IMR-90 (cell line): ENCODE measurements at places on chromosomes 16 and 17. TPM values are rescaled to one million over a fixed set of nuclear protein-coding genes. Genes with fewer than 3 reads are reported as not detected.
A peak's percentile ranks its signal among the peaks of the same experiment; 100 is the strongest.

Gene ATXN1L
- 5.2 and 5.8 TPM in 2 replicates for total RNA-seq

Gene TMEM132E
- not detected in 2 replicates for total RNA-seq

Gene FBXL16
- total RNA-seq: 0.18 and 0.56 TPM in 2 replicates

Gene TP53TG3F
- not detected in 2 replicates for total RNA-seq

DNA sequence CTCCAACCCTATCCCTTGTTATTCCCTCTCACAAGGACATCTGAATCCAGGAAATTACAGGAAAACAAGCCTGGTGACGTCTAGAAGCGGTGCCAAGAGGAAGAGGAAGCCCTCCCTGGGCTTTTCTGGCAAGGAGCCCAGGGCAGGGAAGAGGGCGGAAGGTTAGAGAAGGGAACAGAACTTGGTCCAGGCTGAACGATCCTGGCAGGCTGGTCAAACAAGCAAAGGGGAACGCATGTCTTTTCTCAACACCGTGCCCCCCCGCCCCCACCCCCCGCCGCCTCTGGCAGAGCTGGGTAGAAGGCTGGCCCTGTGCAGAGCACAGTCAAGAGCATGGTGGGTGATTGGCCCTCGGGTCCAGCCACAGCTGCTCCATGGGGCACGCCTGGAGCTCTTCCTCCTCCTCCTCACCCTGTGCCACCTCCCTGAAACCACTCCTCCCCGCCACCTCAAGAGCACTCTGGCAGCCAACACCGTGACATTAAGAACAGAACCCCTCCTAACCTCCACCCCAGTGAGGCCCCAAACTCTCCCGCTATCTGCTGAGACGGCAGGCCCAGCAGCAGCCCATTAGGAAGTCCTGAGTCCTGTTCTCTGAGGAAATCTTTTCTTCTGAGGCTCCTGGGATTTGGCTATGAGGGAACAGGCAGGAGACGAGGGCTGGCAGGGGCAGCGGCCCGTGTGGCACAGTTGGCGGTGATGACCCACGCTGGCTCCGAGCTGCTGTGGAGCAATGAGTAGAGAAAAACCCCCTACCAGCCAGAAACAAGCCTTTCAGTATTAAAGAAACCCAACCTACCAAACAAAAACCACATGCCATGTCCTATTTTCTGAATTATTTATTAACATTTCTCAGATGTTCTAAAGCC is 7.3 kb downstream of the C16orf86 start:
- no peaks in the 10 kb centered on the region for H3K27me3 ChIP-seq
- no peaks in the 10 kb centered on the region for H3K4me1 ChIP-seq
- no peak overlapping the region for H3K4me3 ChIP-seq
- no peak for DNase-seq
- no peak overlapping the region for H3K27ac ChIP-seq
- peaks cover 10% of the 10 kb centered on the region; the same call in 1 of the 2 replicates for H3K36me3 ChIP-seq

DNA sequence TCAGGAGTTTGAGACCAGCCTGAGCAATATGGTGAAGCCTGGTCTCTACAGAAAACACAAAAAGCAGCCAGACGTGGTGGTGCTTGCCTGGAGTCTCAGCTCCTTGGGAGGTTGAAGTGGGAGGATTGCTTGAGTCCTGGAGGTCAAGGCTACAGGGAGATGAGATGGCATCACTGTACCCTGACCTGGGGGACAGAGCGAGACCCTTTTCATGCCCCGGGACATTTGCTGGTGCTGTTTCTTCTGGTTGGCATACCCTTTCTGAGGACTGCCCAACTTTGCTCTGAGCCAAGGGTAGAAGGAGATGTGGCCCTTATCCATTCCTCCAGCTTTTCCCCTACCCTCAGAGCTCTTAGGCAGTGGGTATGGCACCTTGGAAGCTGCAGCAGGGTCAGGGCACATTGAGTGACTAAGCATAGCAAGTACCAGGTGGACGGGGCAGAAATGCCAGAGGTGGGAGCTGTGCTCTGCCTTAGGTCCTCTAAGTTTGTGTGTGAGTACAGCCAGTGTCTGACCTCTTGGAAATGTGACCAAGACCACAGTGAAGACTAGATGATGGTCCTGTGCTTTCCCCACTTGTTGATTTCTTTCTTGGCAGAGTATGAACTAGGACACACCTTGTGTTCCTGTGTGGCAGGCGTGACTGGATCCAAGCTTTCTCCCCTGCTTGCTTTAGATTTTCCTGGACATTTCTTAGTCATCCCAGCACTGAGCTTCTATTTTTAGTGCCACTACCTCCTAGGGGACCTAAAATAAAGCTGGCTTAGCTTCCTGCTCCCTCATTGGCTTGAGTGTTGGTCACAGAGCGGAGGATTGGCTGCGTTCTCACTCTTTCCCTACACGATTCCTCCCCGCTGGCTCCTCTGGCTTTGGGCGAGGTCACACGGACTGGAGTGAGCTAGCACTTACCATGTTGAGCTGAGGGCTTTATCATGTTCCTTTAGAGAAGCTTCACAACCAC is 9.9 kb upstream of the EDC4 start:
- H3K27me3 ChIP-seq: no peaks in the 10 kb centered on the region
- peaks cover 20% of the 10 kb centered on the region for H3K4me1 ChIP-seq
- peaks cover 26% of the 10 kb centered on the region for H3K36me3 ChIP-seq
- peak; percentile 45 for DNase-seq
- no peak overlapping the region for H3K27ac ChIP-seq

- no peaks in the 10 kb centered on the region for H3K4me1 ChIP-seq
- no peaks in the 10 kb centered on the region for H3K36me3 ChIP-seq
Measured at GRCh38 chr16:17853958-17854357, 383.2 kb upstream of the XYLT1 start.

DNA sequence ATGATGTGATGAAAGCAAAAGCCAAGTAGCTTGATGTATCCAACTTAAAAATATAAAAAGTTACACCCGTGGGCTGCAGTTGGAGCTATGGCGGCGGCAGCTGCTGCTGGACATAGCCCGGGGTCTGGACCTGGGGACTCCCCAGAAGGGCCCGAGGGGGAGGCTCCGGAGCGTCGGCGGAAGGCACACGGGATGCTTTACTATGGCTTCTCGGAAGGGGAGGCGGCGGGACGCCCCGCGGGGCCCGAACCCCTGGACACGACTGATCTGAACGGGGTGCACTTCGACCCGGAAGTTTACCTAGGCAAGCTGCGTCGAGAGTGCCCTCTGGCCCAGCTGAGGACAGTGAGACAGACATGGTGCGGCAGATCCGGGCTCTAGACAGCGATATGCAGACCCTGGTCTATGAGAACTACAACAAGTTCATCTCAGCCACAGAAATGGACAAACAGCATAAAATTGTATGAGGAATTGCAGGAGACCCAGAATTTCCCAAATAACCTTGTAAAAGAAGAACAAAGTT is 109.5 kb upstream of the EEF2KMT start:
- H3K4me1 ChIP-seq: no peaks in the 10 kb centered on the region
- no peak for DNase-seq
- no peak overlapping the region for H3K4me3 ChIP-seq
- no peak overlapping the region for H3K27ac ChIP-seq

- H3K27ac ChIP-seq: no peak overlapping the region
- no peaks in the 10 kb centered on the region for H3K27me3 ChIP-seq
- H3K4me3 ChIP-seq: no peak overlapping the region
- no peaks in the 10 kb centered on the region for H3K4me1 ChIP-seq
Measured at GRCh38 chr16:79850348-79850747, 249.8 kb upstream of the MAF start.

- DNase-seq: no peak
- no peaks in the 10 kb centered on the region for H3K36me3 ChIP-seq
- H3K27me3 ChIP-seq: no peaks in the 10 kb centered on the region
- peaks cover 10% of the 10 kb centered on the region; the same call in 1 of the 2 replicates for H3K4me1 ChIP-seq
Measured at GRCh38 chr17:62808576-62808970, 459 bp upstream of the MARCHF10 start.

DNA sequence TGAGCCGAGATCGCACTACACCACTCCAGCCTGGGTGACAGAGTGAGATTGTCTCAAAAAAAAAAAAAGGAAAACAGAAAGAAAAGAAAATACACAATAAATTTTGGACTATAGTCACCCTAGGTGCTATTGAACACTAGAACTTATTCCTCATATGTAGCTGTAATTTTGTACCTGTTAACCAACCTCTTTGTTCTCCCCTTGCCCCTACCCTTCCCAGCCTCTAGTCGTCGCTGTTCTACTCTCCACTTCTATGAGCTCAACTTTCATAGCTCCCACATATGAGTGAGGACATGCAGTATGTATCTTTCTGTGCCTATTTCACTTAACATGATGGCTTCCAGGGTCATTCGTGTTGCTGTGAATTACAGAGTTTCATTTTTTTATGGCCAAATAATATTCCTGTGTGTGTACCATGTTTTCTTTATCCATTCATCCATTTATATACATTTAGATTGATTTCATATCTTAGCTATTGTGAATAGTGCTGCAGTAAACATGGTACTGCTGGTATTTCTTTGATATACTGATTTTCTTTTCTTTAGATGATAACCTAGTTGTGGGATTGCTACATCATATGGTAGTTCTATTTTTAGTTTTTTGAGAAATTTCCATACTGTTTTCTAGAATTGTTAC is 28.3 kb downstream of the VPS35L start:
- no peaks in the 10 kb centered on the region for H3K4me1 ChIP-seq
- H3K4me3 ChIP-seq: no peak overlapping the region
- peaks cover 31% of the 10 kb centered on the region for H3K36me3 ChIP-seq
- peak; percentile 55 for DNase-seq
- no peak overlapping the region for H3K27ac ChIP-seq

DNA sequence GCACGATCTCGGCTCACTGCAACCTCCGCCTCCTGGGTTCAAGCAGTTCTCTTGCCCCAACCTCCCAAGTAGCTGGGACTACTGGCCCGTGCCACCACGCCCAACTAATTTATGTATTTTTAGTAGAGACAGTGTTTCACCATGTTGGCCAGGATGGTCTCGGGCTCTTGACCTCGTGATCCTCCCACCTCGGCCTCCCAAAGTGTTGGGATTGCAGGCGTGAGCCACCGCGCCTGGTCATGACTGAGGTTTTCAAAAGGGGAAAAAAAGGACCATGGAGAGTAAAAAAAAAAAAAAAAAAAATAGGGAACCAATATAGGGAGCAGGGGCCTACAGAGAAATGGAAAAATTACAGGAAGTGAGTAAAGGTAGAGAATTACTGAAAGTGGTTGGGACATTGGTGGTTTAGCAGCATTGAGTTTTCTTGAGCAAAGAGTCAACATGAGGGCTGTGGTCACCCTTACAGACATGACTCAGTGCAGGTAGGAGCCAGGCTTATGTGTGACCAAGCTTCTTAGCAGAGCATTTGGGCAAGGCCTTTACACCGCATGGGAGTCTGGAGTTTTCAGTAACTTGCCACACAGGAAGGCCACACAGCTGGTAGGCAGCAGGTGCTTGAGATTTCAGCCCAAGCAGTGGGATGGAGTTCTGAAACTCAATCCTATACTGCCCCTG is 447.3 kb downstream of the HS3ST3B1 start:
- H3K4me1 ChIP-seq: peaks cover 4% of the 10 kb centered on the region; the same call in 1 of the 2 replicates
- no peak overlapping the region for H3K27ac ChIP-seq
- no peaks in the 10 kb centered on the region for H3K36me3 ChIP-seq
- DNase-seq: no peak
- no peak overlapping the region for H3K4me3 ChIP-seq
